ENCODE measurements at places on chromosomes 2 and 18.

DNA sequence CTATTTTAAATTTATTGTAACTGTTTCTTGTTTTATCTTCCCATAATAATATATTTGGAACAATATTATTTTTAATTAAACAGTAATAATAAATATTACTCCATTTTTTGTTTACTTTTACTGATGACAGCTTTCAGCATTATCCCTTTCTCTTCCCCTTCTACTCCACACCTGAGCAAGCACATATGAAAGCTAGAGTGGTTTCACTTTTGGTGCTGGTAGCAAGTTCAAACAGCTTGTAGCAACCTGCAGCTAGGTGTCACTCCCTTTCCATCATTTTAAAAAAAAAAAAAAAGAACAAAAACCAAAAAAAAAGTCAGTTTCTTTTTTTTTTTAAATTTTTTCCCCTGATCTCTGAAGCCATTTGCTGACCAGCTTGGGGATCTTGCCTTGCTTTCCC, 801.8 kb downstream of the CCDC85A start:
- DNase-seq = no peak

DNA sequence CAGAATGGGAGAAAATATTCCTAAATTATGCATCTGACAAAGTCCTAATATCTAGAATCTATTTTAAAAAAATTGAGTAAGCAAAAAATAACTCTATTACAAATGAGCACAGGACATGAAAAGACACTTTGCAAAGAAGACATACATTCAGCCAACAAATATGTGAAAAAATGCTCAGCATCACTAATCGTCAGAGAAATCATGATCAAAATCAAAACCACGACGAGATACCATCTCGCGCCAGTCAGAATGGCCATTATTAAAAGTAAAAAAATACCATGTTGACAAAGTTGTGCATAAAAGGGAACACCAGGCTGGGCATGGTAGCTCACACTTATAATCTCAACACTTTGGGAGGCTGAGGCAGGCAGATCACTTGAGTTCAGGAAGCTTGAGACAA, 63.5 kb downstream of the EVA1A start:
- no peak for DNase-seq

- no peak for DNase-seq
These were observed 33.9 kb downstream of the FN1 start for GRCh38 chr2:215401896-215402379.

- DNase-seq = no peak
These were observed 18.8 kb upstream of the GPR17 start for GRCh38 chr2:127626917-127627739.

- no peak for DNase-seq
These were observed at the start of gene LAMA1 for GRCh38 chr18:7117390-7118355. Gene LAMA1 (minus strand): TSS chr18:7117797. CDS start chr18:7117720, 77 bp downstream.

DNA sequence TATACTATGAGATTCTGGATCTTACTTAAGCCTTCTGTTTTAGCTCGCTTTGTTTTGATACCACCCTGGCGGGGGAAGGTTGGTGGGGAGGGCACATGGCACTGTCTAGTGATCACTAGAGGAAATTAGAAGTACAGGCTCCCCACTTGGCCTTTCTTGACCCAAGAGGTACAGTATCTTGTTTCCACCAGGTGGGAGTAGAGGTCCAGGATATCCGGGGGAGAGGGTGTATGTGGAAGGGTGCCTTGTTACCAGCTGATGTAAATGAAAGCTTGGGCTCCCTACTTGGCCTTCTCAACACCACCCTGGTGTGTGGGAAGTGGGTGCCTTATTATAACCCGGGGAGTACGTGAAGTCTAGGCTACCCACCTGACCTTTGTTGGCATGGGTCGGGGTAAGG, 7.5 kb downstream of the GALNT1 start:
- no peak for DNase-seq

DNA sequence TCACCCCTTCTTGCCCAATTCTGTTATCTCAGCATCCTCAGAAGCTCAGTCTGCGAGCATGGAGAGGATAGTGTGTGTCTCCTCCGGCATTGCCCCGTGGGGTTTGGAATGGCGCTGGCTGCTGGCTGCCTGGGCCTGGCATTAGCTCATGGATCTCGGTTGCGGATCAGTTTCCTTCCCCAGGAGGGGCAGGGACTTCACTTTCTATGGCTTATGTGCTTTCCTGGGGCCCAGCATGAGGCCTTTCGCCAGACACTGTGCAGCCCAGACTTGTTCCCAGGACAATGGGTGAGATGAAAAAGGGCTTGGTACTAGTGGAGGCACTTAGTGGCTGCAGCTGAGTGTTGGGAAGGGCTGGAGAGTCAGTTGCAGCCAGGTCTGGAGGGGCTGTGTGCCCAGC, 143.3 kb downstream of the GLI2 start:
- DNase-seq = no peak

DNA sequence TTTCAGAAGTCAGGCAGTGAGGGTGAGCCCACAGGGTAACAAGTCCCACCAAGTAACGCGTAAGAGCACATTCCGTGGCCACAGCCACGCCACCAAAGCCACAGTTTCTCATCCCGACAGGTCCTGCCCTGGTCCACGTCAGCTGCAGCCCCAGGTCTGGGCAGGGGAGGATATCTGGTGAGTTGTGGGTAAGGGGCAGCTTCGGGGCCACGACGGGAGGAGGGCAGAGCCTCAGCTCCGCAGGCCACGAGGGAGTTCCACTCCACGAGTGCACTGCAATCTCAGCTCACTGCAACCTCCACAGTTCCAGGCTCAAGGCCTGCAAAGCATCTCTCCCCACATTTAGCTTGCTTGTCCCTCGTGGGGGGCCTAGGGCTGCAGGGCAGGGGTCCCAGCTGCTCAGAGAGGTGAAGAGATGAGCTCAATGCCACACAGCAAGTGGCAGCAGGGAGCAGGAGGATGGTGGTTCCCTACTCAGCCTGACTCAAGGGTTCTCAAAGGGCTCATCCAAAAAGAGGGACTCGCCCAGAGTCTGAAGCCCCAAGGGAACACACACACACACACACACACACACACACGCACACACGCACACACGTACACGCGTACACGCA, 12.5 kb downstream of the SNORC start:
- DNase-seq = no peak

DNA sequence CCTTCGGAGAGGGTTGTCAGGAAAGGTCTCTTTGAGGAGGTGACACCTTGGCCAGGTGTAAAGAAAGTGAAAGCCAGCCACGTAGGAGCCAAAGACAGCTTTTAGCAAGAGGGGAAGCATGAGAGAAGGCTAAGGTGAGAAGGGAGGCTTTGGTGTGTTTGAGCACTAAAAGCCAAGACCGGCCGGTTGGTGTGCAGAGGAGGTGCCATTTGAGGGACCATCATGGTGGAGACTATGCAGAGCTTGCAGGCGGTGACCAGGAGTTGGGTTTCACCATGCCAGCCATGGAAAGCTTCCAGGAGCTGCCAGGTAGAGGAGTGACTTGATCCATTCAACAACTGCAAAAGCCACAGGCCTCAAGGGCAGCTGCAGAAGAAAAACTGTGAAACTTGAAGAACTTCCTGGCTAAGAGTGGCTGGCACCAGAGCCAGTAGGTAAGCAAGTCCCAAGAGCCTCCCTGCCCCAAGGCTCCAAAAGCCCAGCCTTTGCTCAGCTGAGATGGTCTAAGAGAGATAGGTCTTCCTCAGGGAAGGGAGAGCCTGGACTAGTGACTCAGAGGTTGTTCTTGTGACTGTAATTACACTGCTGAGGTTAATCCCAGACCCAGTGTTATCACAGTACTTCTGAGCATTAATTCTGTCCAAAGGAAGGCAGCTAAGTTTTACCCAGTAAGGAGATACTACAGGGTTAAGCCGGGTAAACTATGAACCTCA, 319.0 kb downstream of the BCL11A start:
- no peak for DNase-seq

DNA sequence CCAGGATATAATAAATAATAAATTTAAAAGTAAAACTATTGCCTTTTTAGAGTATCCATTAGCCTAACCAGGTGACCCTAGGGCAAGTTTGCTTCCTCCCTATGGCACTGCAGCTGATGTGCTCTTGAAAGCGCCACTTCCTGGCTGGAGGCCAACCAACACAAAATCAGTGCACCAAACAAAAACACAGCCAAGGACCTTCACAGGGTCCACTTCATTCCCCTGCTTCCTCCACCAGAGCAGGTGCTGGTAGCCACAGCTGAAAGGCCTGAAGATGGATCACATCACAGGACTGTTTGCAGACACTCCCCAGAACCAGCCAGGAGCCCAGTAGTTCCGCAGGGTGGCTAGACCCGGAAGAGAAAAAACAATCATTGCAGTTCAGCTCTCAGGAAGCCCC, 108.8 kb downstream of the TWIST2 start:
- no peak for DNase-seq

GRCh38 chr2:12501469-12502158, 215.1 kb upstream of the TRIB2 start:
- DNase-seq = no peak

DNA sequence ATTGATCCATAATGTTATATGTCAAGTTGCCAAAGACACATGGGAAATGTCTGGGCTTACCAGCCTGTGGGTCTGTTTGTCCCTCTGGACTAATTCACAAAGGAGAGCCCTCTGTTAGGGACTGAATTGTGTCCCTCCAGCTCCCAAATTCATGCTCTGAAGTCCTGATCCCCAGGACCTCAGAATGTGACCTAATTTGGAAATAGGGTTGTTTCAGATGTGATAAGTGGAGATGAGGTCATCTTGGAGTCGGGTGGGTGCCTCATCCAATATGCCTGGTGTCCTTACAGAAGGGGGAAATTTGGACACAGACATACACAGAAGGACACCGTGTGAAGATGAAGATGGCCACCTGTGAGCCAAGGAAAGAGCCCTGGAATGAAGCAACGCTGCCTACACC, 41.4 kb upstream of the ROCK2 start:
- no peak for DNase-seq

GRCh38 chr18:28068207-28068606, 108.7 kb downstream of the CDH2 start:
- DNase-seq = no peak

DNA sequence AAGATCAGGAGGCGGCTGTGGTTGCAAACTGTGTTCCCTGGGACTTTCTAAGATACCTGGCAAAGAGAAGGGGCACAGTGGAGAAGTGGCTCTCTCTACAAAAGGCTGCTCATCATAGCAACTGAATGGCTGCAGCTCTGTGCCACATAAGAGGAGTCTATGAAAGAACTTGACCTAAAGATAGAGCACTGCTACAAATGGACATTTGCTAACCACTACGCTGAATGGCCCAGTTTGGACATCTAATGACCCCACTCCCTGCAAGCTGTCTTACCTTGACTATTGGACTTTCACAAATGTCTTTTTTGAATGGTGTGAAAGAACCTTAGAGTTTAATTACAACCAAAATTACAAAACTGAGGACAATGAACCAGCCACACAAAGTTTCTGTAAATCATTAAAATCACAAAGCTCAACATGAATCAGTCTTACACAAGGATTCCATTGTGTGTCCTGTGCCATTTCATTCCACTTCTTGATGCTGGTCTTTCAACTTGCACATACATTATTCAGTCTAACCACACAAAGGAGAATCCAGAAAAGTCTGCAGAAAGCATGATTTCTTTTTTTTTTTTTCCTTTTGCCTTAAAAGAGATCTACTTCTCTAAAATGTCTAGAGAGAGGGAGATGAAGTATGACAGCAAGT, 154.0 kb downstream of the LAMA1 start:
- no peak for DNase-seq

- no peak for DNase-seq
These were observed 10.2 kb upstream of the ATRAID start for GRCh38 chr2:27201675-27202074.

Measured in stimulated activated CD4-positive, alpha-beta T cell treated with anti-CD3 and anti-CD28 coated beads, Interleukin-15, amount 100 ng/mL, for 1 hour (primary cell).